ENCODE measurements at places on chromosomes 12 and 14.

- no peak for DNase-seq
Observed at GRCh38 chr14:104334424-104335161, 196.2 kb downstream of the KIF26A start.

GRCh38 chr14:49287004-49287403, 299.2 kb downstream of the RPS29 start:
- DNase-seq: no peak

DNA sequence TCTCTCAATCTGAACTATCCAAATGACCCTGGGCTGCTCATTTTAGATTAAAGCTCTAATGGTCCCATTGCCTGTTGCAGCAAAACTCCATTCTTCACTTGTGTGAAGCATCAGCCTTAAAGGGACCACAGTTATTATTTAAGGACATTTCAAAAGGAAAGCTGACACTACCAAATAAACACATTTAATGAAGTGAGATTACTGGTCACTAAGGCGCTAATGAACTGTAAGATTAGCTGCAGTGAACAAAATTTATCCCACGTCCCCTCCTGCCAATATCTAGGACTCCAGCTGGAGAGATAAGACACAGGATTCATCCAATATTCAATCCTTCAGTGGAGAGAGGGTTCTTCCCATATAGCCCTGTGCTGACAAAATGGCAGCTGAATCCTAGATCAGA, 1029.2 kb upstream of the SEL1L start:
- no peak for DNase-seq

GRCh38 chr14:63551332-63551731, 8.2 kb upstream of the PPP2R5E start:
- no peak for DNase-seq

GRCh38 chr12:117686911-117687377, 281.8 kb downstream of the KSR2 start:
- peak; percentile 42 for DNase-seq

GRCh38 chr12:47041327-47041726, 38.1 kb upstream of the PCED1B start:
- DNase-seq: no peak

GRCh38 chr12:109088818-109089217, 4.5 kb downstream of the ALKBH2 start:
- DNase-seq: no peak

- DNase-seq: no peak
Observed at GRCh38 chr12:94239332-94239993, 91.1 kb downstream of the PLXNC1 start.

DNA sequence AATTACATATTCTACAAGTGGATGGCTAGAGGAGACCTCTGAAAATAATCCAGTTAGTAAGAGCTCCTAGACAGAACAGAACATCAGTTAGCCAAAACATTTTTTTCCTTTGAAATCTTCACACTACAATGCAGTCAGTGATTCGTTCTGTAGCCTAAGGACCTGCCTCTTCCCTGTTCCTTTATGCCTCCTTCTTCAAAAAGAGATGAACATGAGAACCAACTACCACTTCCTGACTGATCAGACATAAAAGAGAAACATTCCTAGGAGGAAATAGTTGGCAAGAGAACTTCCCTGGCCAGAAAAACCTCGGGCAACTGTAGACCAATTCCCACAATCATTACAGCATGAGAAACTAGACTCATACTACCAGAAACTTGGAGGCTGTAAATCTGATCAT, 29.4 kb downstream of the ITPR2 start:
- no peak for DNase-seq

DNA sequence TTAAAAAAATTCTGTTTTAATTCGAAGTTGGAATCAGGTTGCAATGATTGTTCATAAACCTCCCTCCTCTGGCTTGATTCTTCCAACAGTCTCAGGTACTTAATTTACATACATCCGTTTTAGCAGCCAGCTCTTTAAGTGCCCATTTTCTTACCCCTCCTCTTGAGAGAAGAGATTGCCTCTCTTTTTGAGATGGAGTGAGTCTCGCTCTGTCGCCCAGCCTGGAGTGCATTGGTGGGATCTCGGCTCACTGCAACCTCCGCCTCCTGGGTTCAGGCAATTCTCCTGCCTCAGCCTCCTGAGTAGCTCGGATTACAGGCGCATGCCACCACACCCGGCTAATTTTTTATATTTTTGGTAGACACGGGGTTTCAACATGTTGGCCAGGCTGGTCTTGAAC, 146.4 kb upstream of the AMIGO2 start:
- DNase-seq: no peak

DNA sequence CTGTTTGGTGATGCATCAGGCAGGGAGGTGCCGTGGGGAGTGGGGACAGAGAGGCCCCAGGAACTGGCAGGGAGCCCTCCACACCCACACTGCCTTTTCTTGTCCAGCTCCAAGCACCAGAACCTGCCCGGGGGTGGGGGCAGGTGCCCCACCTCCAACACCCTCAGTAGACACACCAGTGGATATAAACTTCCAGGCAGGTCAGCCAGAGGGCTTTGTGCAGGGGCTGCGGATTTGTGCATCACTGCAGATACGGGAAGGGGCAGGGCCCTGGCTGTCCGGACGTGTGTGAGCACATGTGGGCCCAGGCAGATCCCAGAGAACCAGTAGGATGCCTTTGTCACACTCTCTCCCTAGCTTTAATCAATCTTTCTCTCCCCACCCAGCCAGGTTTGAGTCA, 1.3 kb upstream of the TGM1 start:
- no peak for DNase-seq

- DNase-seq: no peak
Observed at GRCh38 chr14:81132468-81132867, 88.3 kb downstream of the GTF2A1 start.

DNA sequence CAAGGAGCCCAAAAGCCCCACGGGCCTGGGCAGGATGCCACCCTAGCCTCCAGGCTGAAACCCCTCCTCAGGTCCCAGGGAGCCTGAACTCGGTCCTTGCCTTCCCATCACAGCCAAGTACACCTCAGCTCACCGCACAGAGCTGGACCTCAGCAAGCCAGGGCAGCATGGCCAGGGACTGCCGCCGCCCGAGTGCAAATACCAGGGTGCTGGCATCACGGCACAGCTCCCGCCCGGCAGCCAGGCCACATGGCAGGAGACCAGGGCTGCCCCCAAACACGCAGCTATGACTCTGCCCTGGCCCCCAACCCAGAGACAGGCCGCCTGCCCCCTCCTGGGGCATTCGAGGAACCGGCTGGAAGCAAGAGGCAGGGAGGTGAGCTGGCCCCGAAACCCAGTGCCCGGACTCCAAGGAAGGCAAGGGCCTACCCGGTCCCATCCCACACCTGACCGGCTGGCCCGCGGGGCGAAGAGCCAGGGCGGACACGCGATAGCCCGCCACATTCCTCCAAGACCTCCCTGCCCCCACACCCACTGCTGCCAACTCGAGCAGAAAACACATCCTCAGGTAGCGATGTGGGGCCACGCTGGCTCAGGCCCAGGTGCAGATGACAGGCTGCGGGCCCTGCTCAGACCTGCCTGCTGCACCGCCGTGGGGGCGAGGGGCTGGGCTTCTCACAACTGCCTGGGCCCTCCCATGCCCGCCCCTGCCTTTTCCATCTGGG, 2.7 kb downstream of the JAG2 start:
- DNase-seq: no peak

GRCh38 chr12:129868575-129868974, 35.2 kb downstream of the TMEM132D start:
- no peak for DNase-seq

GRCh38 chr12:102063069-102063468, 1.3 kb upstream of the WASHC3 start:
- no peak for DNase-seq

DNA sequence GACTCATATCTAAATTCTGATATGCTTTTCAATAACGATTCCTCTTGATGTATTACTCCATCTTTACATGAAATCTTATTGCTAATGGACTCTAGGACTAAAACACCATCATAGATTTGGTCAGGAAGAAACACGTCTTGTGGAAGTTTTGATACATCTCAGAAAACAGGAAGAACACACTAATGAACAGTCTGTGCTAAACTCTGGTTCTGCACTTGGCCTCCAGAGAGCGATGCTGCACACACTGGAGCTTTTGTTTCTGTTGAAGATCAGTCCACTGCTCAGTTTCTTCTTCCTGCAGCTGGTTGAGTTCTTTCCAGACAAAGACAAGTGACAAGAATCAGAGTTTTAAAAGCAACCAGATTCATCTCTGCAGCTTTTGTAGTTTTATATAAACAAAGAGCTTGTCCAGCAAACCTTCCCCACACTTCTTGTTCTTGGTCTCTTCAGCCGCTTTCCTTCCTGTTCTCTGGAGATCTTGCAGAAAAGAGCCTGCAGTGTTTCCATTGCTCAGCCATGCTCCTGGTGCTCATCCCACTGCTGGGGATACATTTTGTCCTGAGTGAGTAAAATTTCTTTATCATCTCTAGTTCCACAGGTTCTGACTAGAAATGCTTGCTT, 229.1 kb upstream of the OR4E1 start:
- no peak for DNase-seq

DNA sequence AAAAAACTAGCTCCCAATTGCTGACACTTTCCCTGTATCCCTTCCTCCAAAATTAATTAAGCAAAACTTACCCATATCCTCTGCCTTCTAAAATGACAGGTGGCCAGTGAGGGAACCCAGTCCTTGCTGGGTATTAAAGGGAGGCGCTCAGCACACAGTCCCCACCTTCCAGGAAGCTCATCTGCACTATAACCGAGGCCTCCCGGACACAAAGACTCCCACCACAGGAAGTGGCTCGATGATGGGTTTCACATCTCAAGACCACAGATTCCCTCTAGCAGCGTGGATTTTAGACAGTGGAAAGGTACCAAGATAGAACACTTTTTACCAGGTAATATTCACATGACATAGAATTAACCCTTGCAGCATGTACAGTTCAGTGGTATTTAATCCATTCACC, 126.8 kb upstream of the NCOR2 start:
- DNase-seq: no peak

GRCh38 chr12:4089121-4089606, 184.4 kb upstream of the CCND2 start:
- peak; percentile 40 for DNase-seq

- DNase-seq: no peak
Observed at GRCh38 chr14:97705976-97706375, 908.8 kb downstream of the VRK1 start.

DNA sequence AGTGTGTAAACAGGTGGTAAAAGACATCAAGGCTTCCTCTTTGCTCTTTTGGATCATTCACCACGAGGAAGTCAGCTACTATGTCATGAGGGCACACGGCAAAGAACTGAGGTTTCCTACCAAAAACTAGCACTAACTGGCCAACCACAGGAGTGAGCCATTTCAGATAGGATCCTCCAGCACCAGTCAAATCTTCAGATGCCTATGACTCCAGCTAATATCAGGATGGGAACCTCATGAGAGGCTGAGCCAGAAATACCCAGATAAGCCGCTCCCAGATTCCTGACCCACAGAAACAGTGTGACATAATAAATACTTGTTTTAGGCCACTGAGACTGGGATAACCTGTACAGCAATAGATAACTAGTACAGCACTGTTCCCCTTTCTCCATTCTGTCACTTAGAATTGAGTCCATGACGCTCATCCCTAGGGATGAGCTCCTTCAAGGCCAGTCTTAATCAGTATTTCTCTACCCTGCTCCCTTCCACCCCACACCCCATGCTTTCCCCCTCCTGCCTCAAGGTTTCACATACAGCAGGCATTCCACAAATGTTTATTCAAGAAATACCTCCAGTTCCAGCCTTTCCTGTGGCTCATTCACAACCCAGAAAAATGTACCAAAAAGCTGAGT, 68.4 kb downstream of the PPM1H start:
- no peak for DNase-seq

DNA sequence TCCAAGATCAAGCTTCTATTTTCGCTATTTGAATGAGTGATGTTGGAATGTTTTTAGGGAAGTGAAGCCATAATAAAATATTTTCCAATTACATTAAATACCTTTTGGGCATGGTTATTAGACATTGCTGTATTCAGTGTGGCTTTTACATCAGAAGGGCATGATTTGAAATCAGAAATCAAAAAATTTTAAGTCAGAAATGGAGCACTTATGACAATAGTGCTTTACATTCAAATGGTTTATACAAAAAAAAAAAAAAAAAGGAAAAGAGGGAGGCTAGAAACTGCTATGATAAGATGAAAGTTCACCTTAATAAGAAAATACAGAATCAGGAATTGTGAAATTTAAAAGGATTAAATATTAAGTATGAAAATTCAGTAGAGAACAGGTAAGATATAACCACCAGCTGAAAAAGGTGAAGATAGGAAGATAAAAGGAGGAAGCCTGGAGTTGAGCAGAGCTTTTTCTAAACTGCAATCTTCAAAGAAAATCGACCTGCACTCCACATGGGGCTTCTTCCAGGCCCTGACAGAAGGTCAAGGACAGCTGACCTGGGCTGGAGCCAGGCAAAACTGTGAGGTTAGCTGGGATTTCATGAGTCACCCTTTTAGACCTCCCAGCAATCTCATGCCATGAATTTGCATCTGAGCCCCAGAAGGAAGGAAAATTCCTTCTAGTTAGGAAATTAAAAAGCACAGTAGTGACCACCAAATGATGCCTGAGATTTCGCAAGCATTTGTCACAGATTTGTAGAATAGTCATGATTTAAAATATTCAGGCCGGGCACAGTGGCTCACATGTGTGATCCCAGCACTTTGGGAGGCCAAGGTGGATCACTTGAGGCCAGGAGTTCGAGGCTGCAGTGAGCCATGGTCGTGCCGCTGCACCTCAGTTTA, 23.4 kb upstream of the BMP4 start:
- DNase-seq: peak; percentile 79

DNA sequence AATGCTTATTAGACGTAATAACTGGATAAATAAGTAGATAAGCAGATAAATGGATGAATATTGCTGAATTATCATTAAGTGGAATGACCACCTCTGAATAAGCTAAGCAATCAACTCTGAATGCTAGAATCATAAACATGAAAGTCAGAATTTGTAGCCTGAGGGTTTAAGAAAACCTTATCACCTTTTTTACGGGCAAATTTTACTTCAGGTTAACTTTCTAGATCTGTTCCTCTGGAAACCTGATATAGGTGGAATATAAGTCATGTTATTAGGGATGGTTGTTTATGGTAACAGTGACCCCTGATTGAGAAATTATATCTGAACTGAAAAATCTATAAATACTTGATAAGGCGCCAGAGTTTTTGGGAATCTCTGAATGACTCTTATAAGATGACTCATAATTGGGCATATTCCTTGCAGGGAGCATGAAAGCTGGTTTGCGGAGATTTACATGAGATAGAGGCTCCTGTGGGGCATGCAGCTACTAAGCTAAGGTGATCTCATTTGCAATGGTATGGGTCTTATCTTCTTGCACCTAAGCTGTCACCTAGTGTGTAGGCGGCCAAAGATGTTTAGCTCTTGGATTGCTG, 12.1 kb downstream of the SPX start:
- DNase-seq: no peak

GRCh38 chr12:100450735-100451134, 22.9 kb upstream of the NR1H4 start:
- DNase-seq: no peak

- no peak for DNase-seq
Observed at GRCh38 chr12:97288531-97288930, 174.1 kb upstream of the RMST start.

GRCh38 chr14:90060965-90061684, 669 bp upstream of the KCNK13 start:
- DNase-seq: no peak
